M059J (cell line): ENCODE measurements at places on chromosomes 12 and 14.

GRCh38 chr12:98870504-98870903 is 225.4 kb downstream of the APAF1 start:
- DNase-seq, result no peak

DNA sequence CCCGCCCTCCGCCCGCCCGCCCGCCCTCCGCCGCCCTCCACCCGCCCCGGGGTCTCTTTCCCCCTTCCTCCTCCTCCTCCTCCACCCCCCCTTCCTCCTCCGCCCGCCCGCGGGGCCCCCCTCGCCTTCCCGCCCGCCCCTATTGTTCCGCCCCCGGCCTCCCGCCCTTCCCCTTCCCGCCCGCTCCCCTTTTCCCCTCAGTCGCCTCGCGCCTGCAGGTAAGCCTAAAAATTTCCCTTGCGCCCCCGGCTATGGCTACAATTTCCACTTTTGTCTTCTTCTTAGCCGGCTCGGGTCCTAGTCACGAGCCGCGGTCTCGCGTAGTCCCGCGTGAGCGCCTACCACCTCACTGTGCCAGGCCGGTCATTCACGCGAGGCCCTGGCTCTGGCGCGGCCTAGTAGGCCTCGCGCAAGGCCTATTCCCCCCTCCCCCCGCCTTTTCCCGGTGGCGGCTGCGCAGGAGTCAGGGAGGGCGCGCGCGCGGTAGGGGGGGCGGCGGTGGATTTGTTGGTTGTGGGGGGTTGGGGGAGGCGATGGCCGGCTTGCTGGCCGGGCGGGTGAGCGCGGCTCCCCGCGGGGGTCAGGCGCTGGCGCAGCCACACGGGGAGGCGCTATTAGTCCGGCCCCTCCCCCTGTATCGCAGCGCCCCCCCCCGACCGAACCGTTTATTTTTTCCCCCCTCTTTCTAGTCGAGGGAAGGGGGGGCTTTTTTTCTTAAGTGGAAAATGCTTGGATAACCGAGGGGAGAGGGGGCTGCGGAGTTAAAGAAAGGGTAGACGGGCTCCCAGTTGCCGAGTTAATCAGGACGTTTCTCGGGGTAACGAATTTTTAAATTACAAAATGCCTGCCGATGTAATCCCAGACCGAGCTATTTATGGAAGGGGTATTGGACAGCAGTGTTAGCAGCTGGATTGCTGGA is 516 bp downstream of the PCBP2 start:
- peak; percentile 78 for DNase-seq

DNA sequence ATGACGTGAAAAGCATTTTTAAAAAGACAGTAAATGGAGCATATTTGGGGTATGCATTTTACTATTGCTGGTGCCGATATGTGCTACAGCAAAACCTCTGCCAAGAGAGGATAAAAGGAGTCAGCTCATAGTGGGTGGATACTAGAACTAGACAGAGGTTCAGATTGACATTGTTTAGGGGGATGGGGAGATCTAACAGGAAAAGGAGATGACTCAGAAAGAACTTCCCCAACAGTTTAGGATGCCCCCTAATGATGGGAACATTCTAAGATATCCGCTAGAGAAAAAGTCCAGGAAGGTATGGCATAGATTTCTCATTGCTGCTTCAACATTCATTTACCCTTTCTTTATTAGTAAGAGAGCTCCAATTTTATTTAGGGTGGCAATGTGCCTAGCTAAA is 110.5 kb upstream of the CLEC14A start:
- peak; percentile 25 for DNase-seq

DNA sequence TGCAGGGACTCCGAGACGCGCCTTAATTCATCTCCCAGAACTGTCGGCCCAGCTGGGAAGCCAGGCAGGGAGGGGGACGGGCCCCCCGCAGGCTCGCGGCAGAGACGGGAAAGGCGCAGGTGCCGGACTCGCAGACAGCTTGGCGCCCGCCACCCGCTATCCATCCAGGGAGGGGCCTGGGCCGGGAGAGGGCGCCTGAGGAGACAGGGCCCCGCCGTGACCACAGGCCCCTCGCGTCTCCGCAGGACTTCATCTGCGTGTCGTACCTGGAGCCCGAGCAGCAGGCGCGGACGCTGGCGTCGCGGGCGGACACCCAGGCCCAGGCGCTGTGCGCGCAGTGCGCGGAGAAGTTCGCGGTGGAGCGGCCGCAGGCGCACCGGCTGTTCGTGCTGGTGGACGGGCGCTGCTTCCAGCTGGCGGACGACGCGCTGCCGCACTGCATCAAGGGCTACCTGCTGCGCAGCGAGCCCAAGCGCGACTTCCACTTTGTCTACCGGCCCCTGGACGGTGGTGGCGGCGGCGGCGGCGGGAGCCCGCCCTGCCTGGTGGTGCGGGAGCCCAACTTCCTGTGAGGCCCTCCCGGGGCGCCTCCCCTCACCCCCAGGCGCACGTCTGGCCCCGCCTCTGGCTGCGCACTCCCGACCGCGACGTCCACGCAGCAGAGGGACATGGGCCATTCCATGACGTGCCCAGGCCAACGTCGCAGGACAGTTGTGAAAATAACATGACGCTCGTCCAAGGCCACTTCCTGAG is 60.6 kb downstream of the LGMN start:
- peak; percentile 11 for DNase-seq

DNA sequence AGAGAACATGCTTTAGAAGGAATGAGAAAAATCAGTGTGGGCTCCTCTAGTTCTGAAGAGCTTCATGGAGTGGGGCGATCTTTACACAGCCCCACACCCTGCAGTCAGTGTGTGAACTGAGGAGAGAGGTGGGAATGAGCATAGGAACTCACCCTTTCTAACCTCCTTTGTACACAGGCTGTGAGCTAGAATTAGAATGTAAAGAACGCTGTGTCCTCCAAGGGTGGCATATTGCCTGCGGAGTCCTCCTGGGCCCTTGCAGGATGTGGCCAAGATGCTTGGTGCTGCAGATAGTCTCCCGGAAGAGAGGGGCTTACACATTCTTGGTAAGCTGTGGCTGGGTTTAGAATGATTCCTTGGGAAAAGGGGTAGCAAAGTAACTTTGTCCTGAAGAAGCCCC is 43.9 kb downstream of the NINJ2 start:
- DNase-seq, result no peak

- DNase-seq, result peak; percentile 15
These were observed 38.2 kb downstream of the NCKAP5L start for GRCh38 chr12:49789992-49790391.

- no peak for DNase-seq
These were observed at the start of gene TMPRSS12 for GRCh38 chr12:50842637-50843493. Gene TMPRSS12, plus strand, starts transcription at chr12:50842926. Its CDS starts 39 bp downstream, at chr12:50842965.

GRCh38 chr12:21384261-21384660 is 11.6 kb downstream of the IAPP start:
- DNase-seq, result peak; percentile 17

GRCh38 chr12:93223440-93224426 is 154.0 kb upstream of the NUDT4 start:
- peak; percentile 75 for DNase-seq

DNA sequence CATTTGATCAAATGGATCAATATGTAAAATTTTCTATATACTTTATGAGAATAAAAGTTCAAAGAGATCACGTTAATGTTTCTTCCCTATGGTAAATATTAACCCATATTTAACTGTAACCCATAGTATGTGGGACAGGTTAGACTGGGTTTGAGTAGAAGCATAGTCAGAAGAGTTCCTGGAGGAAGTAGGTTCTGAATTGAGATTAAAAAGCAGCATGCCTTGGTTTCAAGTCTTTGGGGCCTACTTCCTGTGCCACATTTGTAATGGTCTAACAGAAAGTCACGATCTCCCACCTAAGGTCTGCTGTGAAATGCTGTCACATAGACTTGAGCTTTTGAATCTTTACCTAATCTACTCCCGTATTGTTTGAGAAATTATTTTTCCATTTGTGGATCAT is 63.8 kb downstream of the FIGNL2 start:
- DNase-seq, result no peak

DNA sequence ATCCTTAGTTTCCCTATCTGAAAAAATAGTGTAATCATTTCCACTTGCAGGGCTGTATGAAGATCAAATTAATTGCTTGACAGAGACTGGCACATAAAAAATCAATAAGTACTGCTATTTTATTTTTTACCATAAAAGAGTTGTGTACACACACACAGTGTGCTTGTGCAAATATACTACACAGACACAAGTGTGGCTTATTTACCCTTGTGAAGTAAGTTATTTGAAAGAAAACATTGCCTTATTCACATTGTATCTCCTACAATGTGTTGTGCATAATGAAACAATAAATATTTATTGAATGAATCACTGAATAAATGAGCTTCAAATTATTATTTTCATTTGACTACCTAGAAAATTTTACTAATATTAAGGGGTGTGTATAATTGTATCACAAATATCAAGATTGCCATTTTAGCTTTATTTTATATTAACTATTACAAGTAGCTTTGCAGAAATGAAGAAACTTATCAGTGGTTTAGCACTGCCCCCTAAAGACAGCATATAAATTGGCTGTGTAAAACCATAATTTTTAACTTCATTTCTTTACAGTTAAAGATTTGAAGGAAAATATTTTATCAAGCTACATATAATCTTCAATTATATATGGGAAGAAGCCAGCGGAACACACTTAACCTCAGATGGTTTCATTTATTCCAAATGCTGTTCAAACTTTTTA is 11.3 kb downstream of the GARIN6 start:
- peak; percentile 7 for DNase-seq

- DNase-seq, result peak; percentile 51
These were observed 93.4 kb upstream of the SLCO1C1 start for GRCh38 chr12:20601668-20602280.

- no peak for DNase-seq
These were observed 8.9 kb downstream of the TMEM116 start for GRCh38 chr12:112004041-112004440.

GRCh38 chr12:119180380-119181040 is 1.8 kb downstream of the HSPB8 start:
- DNase-seq, result peak; percentile 62

- DNase-seq, result no peak
These were observed 114.8 kb downstream of the ESRRB start for GRCh38 chr14:76490735-76491134.

- no peak for DNase-seq
These were observed 39.3 kb downstream of the TMEM120B start for GRCh38 chr12:121751749-121752351.
